ENCODE measurements at places on chromosomes 4 and X.

DNA sequence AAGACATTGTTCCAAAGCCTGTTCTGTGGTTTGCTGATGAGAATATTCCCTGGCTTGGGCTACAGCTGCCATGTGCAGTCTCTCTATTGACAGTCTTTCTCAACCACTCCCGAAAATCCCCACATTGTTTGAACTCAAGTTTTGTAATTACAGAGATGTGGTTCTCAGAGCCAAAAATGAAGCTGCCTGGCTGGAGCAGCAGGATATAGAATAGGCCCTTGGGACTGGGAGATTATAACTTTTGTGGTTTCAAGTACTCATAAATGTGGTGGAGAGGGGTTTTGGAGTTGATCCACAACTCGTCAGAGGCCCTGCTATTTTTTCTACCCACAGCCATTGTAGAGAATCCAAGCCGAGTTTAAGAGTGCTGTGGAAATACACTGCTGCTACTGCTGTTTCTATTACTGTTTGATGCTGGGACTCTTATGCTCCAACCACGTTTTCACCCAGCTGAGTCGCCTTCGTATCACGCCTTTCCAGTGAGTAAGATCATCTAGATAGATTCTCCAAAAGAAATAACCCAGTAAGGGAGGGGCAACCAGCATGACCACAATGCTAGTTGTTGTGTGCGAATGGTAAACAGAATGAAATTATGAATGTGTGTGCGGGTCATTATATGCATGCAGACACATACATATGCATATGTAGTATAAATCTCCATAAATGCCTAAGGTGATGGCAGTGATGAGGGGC is 57.1 kb upstream of the ATXN3L start:
- DNase-seq = no peak

DNA sequence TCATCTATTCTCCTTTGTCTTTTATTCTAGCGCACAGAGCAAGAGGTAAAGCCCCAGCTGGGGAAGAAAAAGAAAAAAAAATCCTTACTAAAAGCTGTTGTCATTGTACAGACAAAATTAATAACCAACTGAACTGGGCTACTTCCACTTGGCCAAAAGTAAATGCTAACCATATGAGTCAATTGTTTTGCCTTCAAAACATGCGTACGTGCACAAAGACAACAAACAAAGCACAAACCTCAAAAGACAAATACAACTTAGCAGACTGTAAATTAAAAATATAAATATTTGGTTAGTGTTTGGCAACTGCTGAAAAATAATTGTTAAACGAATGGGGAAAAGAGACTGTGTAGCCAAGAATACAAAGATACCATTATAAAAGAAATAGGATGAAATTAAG is 5.9 kb downstream of the EDA2R start:
- no peak for DNase-seq

GRCh38 chrX:105618393-105619101 is 203.8 kb upstream of the NRK start:
- DNase-seq = no peak

- DNase-seq = no peak
These were observed 79.8 kb downstream of the APBB2 start for GRCh38 chr4:41134581-41134980.

GRCh38 chrX:151697522-151697921 is 2.3 kb downstream of the PRRG3 start:
- DNase-seq = no peak

DNA sequence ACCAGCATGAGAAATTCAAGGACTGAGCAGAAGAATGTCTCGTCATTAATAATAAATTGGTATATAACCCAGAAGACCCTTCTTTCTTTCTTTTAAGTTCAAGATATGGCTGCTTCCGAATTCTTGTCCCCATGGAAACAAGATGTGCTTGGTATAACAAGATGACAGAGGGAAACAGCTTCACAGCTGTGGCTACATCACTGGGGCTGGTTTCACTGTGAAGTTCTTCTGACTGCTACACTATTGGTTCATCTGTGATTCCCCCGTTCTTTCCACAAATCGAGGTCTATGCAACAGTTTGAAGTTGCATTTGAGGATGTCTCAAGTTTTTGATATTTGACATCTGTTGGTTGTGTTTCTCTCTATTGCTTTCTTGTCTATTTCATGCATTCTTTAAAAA is 12.3 kb upstream of the DTHD1 start:
- DNase-seq = no peak

- DNase-seq = no peak
These were observed 71.8 kb downstream of the C4orf46 start for GRCh38 chr4:158599765-158600498.

- DNase-seq = no peak
These were observed 9.2 kb downstream of the AREG start for GRCh38 chr4:74453829-74454742.

- peak; percentile 54 for DNase-seq
These were observed 25.8 kb upstream of the PSAPL1 start for GRCh38 chr4:7460566-7460965.

DNA sequence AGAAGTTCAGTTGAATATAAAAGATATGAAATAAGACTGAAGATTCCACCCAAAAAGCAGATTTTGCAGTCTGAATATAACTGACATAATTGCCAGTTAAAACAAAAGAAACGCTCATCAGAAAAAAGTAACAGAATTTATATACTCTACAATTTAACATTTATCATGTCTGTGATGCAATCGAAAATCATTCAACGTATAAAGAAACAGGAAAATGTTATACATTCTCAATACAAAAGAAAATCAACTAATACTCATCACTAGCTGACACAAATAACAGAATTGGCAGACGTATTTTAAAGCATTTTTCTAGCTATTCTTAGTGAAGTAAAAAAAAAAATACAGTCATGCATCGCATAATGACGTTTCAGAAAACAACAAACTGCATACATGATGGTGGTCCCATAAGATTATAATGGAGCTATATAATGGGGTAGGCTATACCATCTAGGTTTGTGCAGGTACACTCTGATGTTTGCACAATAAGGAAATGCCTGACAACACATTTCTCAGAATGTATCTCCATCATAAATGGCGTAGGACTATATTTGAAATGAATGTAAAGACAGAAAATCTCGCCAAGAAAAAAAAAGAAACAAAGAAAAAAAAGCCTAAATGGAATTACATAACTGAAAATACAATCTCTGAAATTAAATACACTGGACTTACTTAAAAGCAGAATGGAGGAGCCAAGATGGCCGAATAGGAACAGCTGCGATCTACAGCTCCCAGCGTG is 34.3 kb downstream of the OR13H1 start:
- no peak for DNase-seq

GRCh38 chrX:68945603-68946228 is 116.9 kb downstream of the EFNB1 start:
- no peak for DNase-seq

DNA sequence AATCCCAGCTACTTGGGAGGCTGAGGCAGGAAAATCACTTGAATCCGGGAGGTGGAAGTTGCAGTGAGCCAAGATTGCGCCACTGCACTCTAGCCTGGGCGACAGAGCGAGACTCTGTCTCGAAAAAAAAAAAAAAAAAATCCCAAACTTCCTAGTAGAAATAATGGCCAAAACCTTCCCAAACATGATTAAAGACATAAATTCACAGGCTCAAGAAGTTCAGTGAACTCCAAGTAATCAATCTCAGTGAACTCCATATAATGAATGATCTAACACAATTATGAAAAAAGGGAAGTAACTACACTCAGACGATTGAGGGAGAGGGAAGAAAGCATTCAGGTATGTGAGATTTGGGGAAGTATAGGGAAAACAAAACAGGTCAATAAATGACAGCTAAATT is 6.5 kb downstream of the FUNDC1 start:
- DNase-seq = no peak

DNA sequence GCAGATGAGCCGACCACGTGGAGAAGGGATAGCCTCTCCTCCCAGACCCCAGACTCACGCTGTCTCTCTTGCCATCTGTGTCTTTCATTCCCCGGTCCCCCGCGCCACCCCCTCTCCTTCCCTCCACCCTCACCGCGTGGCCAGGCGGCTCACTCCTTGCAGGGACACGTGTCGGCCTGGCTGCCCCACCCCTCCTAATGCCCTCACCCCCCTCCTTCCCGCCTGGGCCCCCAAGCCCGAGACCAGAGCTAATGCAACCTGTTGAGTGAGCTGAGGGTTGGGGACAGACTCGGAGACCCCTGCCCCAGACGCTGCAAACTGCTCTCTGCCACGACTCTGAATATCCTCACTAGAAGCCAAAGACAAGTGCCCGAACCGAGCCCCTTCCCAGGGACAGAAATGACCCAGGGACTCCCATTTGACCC is 1.8 kb downstream of the SLC38A5 start:
- peak; percentile 14 for DNase-seq

DNA sequence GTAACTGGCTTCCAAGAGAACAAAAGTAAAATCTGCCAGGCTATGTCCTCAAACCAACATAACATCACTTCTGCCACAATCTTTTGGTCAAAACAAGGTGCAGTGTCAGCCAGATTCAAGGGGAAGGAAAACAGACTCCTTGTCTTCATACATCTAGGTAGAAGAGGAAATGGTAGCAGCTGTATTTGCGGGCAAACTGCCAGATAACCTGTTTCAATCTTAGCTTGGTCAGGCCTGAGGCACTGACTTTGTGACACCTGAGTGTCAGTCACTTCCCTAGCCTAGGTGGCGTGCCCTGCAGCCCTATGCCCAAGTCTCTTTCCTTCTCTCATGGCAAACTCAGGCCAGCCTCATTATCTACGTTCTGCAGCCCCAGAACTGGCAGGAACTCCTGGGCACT is 146.2 kb upstream of the JADE1 start:
- no peak for DNase-seq

GRCh38 chr4:133592106-133592505 is 443.0 kb downstream of the PCDH10 start:
- no peak for DNase-seq
